Activated effector memory CD4-positive, alpha-beta T cell treated with anti-CD3 and anti-CD28 coated beads, Interleukin-2, amount 50 U/mL, for 16 hours (primary cell): ENCODE measurements at places on chromosomes 6 and 20.

GRCh38 chr6:11211254-11211653 is 21.2 kb downstream of the NEDD9 start:
- DNase-seq: no peak

DNA sequence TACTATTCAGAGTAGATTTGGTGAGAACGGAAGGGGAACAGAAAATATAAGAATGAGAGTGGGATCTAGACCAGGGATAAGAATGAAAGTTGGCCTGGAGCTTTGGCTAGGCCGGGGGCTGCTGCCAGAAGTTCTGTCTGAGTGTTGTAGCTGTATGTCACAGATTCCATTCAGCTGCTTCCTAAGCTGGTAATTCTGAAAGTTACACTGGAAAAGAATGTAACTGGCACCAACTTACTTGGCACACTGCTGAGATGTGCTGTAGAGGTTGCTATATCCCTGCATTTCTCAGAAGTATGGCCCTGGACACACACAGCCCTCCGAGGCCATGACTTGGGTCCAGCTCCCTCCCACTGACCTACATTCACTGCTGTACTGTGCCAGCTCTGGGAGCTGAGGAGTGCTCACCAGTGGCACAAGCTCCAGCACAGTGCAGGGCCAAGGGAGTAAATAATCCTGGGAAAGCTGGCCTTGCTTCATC is 25.8 kb upstream of the TMEM217 start:
- DNase-seq: no peak

GRCh38 chr6:41523915-41524633 is 22.1 kb upstream of the FOXP4 start:
- no peak for DNase-seq

- DNase-seq: no peak
Observed at GRCh38 chr6:81894306-81894705, 141.8 kb upstream of the TENT5A start.

DNA sequence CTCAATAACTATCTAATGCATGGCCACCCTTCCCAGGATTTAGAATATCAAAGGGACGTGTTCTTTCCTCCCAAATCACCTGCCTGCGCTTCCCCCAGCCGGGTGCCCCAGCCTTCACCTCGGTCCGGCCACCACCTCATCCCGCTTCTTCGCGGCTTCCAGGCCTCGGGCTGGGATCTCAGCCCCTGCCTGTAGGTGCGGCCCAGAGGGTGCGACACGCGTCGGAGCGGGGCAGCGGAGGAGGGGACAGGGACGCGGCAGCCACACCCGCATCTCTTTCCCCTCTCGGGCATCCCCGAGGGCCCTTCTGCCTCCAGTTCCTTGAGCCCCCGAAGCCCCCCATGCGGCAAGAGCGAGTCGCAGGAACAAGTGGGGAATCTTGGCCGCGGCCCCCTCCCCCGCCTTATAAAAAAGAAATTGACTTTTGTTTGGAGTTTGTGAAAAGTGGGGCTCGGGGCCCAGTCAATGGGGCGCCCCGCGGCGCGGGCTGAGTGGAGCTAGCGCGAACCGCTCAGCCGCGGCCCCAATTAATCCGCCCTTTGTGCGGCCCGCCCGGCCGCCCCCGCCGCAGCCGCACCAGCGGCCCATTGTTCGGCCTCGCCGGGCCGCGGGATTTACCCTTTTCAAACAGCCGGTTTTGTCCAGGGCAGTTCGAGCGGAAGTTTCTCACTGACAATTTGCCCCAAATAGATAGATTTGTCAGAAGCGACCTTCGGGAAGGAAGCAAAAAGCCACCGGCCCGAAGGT is 8.4 kb upstream of the NR2E1 start:
- DNase-seq: no peak

DNA sequence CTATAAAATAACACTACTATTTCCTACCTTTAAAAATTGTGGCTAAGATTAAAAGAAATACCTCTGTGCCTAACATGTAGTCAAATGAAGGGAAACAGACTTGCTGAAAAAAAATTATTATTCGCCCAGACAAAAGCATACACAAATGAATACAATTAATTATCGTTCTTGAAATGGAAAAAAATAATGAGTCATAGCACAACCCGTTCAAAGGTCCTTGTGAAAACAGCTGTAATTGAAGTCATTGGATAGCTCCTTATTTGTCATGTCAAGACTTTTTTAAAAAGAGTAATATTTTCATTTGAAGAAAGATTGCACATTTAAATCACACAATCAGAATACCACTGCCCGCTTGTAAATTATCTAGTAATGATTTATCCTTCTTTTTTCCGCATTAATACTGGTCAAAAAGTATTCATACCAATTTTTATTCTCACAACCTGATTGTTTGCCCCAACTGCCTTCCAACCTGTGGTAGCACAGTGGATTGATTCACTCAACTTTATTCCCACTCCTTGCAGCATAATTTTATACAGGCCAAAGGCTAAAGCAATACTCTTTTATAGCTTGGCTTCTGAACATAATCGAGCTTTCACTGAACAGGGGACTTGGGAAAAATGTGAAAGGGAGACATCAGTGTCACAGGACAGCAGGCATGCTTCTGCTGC is 655.2 kb upstream of the MAP3K7 start:
- DNase-seq: no peak

DNA sequence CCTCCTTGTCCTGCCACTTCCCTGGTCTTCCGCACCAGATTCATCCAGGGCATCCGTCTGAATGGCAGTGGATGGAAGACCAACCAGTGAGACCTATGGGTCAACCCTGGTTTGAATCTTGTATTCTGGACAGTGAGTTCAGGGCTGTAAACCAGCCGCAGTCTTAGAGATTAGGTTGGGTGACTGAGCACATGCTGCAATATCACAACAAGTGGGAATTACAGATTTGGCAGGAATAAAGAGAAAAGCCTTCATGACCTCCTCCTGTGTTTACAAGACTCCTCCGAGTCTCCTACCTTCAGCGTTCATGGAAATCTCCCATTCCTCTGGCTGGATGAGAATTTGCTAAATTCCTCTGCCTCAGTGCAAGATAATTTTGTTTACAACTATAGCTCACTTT is 9.9 kb downstream of the ECI2 start:
- no peak for DNase-seq

DNA sequence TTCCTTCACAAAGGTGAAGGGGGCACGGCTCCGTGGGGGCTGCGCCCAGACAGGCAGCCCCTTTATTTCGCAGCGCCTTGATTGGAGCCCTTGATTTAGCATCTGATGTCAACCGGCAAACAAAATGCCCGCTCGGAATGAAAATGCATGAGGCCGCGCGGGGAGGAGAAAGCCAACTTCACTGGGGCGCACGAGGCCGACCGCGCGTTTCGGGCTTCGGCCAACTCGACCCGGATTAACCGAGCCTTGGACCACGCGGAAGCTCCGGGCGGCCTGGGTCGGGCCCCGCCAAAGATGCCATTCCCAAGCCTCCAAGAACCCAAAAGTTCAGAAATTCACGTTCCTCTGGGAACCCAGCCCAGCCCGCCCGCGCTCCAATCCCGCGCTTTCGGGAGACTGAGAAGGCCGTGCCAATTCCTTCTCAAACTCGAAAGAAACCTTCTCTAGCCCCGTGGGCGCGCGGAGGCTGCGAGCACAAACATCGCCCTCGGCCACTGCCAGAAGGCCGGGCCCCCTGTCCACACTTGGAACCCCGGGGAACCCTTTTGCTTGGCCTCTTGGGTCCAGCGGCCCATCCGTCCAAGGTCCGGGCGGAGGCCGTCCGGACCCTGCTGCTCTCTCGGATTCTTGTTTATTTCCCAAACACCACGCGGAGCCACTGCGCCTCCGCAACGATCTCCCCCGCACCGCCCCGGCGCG is 879 bp upstream of the INSM1 start:
- DNase-seq: no peak

DNA sequence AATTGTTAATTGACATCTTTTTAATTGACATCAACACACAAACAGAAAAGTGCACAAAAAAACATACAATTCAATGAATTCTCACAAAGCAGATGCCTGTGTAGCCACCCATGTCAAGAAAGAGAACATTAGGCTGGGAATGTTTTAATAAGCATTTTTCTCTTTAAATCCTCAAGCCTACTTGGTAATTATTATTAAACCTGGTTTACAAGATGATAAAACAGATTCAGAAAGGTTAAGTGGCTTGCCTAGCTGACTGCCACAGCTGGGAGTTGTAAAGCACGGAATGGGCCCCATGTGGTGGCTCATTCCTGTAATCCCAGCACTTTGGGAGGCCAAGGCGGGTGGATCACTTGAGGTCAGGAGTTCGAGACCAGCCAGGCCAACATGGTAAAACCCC is 90.0 kb upstream of the AKAP12 start:
- no peak for DNase-seq

GRCh38 chr6:121540210-121540609 is 104.8 kb downstream of the GJA1 start:
- DNase-seq: no peak

- peak; percentile 79 for DNase-seq
Observed at GRCh38 chr20:32966881-32967781, 37.1 kb downstream of the SUN5 start.

DNA sequence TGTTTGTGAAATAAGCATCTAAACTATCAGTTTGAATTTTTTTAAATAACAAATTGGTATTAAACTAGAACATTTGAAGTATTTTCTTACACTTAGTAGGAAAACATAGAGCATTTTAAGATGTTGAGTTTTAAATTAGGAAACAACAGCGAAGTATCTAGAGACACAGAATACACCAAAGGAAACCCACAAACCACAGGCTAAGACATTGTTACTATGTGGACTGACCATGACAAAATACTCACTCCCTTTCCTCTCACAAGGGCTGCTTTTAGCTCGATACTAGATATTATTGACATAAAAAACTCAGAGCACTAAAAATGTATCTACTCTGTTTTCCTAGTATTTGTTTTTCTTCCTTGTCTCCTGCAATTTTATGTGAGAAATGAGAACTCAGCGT is 266.0 kb upstream of the CITED2 start:
- no peak for DNase-seq

- DNase-seq: no peak
Observed at GRCh38 chr20:48052475-48052835, 267.2 kb upstream of the SULF2 start.

DNA sequence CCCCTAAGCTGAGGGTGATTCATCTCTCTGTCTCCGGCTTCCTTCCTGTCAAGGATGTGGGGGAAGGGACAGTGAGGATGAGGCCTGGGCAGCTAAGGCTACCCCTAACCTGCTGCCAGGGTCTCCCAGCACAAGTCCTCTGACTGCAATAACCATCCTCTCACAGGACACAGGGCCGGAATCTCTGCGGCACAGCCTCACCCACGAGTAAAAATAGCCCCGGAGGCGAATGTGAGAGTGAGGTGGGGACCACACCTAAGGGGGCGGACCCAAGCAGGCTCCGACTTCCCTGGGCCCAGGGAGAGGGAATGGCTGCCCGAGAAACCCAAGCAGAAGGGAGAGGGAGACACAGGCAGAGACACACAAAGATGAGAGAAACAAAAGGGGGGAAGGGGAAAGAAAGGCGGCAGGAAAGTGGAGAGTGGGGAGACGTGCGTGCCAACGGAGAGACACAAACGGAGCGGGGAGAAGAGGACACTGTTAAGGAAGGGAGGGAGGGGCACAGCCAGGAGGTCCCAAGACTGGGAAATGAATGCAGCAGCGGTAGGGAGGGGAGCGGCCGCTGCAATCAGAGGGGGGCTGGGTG is 1.4 kb downstream of the CLIC1 start:
- peak; percentile 86 for DNase-seq

DNA sequence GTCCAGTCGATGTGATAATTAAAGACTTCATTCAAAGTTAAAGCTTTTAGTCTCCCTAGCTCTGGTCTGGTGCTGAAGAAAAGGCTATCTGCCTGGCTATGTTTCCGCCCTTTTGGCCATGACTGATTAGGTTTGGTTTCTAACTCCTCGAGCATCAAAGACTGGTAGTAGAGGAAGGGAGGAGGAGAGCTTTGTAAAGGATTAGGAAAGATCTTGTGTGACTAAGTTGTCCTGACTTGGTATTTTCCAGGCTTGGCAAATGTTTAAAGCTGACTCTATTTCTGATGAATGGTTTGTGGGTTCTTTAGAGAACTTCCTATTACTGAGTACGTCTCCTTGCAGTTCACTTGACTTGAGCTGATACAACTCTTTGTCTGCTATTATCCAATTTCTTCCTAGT is 312.9 kb downstream of the GJA1 start:
- no peak for DNase-seq
